ENCODE measurements at places on chromosomes 5 and 9.

- DNase-seq = no peak
These were observed 11.5 kb downstream of the MAN2A1 start for GRCh38 chr5:109701252-109701651.

GRCh38 chr9:110820381-110820780, 151.8 kb downstream of the MUSK start:
- no peak for DNase-seq

DNA sequence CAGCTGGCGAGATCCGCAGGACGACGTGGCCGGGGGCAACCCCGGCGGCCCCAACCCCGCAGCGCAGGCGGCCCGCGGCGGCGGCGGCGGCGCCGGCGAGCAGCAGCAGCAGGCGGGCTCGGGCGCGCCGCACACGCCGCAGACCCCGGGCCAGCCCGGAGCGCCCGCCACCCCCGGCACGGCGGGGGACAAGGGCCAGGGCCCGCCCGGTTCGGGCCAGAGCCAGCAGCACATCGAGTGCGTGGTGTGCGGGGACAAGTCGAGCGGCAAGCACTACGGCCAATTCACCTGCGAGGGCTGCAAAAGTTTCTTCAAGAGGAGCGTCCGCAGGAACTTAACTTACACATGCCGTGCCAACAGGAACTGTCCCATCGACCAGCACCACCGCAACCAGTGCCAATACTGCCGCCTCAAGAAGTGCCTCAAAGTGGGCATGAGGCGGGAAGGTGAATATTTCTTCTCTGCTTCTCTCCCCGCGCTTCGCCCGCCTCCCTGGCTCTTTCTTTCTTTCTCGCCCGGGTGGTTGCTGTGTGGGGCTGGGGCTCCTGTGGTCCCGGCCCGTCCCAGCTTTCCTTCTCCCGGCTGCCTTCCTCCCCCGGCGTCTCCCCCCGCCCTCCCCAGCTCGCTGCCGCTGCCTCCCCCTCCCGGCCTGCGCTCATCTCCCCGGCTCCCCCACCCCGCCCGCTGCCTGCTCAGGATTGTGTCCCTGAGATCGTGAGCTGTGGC, 2.2 kb downstream of the NR2F1 start:
- no peak for DNase-seq

DNA sequence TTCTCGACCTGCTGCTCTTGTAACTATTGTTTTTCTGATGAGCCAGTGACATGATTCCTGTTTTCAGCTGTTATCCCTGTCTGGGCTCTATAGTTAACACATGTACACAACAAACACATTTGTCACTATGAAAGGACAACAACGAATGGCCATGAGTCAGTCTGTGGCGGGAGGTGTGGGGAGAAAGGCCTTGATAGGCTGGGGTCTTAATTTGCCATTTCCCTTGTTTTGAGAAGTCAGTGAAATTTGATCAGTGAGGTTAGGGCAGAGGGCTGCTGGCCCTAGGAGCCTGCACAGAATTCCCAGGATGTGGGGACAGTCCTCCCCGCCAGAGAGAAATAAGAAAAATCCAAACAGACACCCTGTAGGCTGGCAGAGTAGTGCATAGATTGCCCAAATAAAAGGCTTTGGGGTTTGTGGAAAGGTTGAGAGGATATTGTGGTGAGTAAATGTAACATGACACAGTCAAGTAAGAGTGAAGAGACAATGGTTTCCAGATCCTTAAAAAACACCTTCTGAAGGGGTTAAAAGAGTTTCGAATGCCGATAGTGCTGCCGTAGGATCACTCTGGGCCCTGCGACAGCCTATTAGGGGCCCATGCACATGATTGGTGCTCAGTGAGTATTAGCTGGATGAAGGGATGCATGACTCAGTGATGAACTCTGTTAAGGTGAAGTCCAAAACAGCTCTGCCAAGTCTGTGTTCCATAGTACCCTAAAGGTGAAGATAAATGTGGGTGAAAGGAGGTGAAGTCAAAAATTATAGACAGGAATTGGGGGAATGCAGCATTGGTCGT, 110.9 kb upstream of the PRRC1 start:
- DNase-seq = no peak

DNA sequence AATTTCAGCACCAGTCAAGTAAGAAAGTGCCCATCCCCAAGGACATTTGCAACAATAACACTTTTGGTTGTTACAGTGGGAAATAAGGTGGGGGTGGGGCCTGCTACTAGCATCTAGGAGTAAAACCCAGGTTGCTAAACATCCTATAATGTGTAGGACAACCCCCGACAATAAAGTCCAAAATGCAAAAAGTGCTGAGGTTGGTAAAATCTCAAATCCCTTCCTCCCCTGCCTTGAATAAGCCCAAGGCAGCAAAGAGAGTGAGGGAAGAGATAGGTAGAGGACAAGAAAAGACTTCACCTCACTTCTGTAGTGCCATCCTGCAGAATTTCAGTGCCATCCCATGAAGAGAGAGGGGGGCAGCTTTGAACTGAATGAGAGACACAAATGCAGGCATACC, 117.5 kb upstream of the NIPBL start:
- DNase-seq = no peak

- DNase-seq = no peak
These were observed 161.3 kb upstream of the RFX3 start for GRCh38 chr9:3687145-3687544.

DNA sequence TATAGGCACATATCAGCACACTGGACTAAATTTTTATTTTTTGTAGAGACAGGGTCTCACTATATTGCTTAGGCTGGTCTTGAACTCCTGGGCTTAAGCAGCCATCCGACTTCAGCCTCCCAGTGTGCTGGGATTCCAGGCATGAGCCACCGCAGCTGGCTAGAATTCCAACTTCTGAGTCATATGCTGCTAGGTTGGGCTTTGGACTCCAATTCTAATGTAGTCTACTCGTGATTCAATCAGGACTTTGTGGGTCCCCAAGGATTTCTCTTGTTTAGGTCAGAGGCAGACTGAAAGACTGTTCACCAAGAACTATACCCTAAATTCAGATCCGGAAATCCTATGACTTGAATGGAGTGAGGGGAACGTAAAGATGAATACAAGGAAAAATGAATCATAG, 68.2 kb upstream of the CHD1 start:
- no peak for DNase-seq

DNA sequence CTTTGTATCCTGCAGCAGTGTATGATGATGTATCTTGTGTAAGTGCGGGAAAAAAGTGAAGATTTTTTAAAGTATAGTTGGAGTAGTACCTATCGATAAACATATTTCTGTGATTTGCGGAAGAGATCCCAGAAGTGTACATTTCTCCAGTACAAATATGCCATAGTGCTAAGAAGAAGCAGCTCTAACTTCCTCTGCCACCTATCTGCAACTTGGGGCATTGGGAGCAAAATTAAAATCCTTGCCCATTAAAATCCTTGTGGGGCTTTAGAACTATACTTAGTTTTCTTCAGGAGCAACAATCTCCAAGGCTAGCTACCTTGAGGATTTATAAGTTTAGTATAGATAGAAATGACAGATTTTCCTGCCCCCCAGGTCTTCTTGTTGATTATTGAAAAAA, 123.7 kb downstream of the VCAN start:
- DNase-seq = no peak

DNA sequence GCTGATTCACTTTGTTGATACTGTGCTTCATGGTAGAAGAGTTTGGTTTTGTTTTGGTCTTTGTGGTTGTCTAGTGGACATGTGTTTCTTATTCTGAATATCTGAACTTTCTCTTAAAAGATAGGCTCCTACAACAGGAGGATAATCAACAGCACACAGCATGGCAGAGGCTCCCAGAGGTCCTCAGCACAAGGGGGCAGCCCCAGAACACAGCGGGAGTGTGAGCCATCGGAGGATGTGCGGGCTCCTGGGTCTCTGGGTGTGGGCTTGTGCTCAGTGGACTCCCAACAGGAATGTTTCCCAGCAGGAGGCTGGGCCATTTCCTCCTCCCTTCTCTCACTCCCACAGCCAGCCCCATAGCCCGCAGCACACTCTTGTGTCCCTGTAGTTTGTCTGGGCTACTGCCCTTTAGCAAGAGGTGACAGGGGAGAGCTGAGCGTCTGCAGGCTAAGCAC, 164.3 kb upstream of the OTULINL start:
- no peak for DNase-seq

DNA sequence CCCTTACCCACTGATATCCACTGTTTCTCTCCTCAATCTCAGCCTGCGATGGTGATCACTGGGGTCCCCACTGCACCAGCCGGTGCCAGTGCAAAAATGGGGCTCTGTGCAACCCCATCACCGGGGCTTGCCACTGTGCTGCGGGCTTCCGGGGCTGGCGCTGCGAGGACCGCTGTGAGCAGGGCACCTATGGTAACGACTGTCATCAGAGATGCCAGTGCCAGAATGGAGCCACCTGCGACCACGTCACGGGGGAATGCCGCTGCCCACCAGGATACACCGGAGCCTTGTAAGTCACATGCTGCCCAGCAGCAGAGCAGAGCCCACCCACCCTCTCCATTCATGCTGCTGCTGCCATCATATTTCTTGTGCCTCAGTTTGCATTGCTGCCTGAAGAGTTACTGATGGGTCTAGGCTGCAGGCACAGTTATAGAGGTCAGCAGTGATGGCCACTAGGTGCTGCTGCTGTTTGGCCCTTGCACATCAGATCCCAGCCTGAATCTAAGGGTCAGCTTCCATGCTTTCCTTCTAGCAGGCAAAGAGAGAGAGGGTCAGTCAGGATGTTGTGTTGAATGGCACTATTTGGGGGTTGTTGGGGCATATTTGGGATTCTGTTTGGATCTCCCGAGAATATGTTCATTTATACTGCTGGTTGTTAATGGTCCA, 106.0 kb downstream of the MEGF10 start:
- DNase-seq = no peak

DNA sequence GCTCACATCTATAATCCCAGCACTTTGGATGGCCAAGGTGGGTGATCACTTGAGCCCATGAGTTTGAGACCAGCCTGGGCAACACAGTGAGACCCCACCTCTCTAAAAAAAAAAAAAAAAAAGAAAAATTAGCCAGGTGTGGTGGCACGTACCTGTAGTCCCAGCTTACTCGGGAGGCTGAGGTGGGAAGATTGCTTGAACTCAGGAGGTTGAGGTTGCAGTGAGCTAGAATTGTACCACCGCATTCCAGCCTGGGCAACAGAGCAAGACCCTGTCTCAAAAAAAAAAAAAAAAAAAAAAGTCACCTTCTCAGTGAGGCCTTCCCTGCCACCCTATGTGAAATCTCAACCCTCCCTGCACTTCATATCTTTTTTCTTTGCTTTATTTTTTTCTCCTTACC, 14.0 kb upstream of the SEPTIN8 start:
- DNase-seq = no peak
